ENCODE measurements at places on chromosomes 5 and 9. TPM values are rescaled to one million over a fixed set of nuclear protein-coding genes. Genes with fewer than 3 reads are reported as not detected.

- no peak for DNase-seq
- H3K36me3 ChIP-seq, result no peaks in the 10 kb centered on the region
- no peaks in the 10 kb centered on the region for H3K27me3 ChIP-seq
- H3K4me3 ChIP-seq, result no peak overlapping the region
Measured at GRCh38 chr5:57495285-57496086, 12.9 kb upstream of the ACTBL2 start.

DNA sequence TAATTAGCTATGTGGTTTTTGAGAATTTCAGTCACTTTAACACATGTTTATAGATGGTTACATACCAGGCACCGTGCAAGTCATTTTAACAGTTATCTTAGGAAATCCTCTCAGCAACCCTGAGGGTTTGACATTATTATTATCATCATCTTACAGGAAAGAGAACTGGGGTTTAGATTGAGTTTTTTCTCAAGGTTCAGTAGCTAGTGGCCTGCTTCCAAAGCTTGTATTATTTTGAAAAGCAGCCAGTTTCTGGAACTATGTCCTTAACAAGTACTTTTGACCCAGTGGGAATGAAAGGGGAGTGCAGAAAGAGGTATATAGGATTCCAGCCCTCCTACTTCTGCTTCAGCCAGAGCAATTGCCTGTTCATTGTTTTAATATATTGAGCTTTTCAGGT, 157.5 kb downstream of the COMMD10 start:
- no peak overlapping the region for H3K27ac ChIP-seq
- no peaks in the 10 kb centered on the region for H3K4me1 ChIP-seq
- DNase-seq, result no peak
- H3K4me3 ChIP-seq, result no peak overlapping the region
- H3K27me3 ChIP-seq, result no peaks in the 10 kb centered on the region

GRCh38 chr9:73565833-73566465, 414.3 kb downstream of the ANXA1 start:
- peak; percentile 4 for DNase-seq
- no peaks in the 10 kb centered on the region for H3K36me3 ChIP-seq
- H3K27ac ChIP-seq, result no peak overlapping the region
- H3K4me1 ChIP-seq, result no peaks in the 10 kb centered on the region
- no peak overlapping the region for H3K4me3 ChIP-seq
- H3K27me3 ChIP-seq, result no peaks in the 10 kb centered on the region

DNA sequence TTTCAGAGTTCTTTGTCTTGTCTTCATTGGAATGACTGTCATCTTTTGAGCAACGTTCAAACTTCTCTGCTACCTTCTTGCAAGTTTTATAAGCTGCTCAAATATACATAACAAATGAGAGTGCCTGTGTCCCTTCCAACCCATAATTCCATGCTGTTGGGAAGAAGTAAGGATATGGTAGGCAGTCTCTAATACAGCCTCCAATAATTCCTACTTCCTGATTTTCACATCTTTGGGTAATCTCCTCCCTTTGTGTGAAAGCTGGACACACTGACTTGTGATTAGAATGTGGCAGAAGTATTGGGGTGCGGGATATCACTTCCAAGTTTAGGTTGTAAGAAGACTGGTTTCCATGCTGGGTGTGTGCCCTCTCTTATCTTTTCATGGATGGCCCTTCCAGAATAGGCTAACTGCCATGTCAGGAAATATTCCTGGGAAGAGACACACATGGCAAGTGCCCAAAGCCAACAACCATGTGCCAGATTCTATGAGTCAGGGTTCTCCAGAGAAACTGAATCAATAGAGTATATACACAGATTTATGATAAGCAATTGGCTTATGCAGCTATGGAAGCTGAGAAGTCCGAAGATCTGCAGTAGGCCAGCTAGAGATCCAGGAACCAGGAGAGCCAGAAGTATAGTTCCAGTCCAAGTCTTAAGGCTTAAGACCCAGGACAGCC, 531.3 kb downstream of the NTRK2 start:
- no peak for DNase-seq
- no peaks in the 10 kb centered on the region for H3K27me3 ChIP-seq
- H3K36me3 ChIP-seq, result no peaks in the 10 kb centered on the region
- H3K4me3 ChIP-seq, result no peak overlapping the region
- H3K27ac ChIP-seq, result no peak overlapping the region
- no peaks in the 10 kb centered on the region for H3K4me1 ChIP-seq

GRCh38 chr5:56161927-56162326, 71.2 kb downstream of the ANKRD55 start:
- no peaks in the 10 kb centered on the region for H3K4me1 ChIP-seq
- no peak overlapping the region for H3K4me3 ChIP-seq
- no peaks in the 10 kb centered on the region for H3K27me3 ChIP-seq
- H3K27ac ChIP-seq, result no peak overlapping the region

GRCh38 chr5:53934151-53934820, 373.8 kb downstream of the NDUFS4 start:
- no peak overlapping the region for H3K27ac ChIP-seq
- H3K4me1 ChIP-seq, result no peaks in the 10 kb centered on the region
- DNase-seq, result no peak
- H3K36me3 ChIP-seq, result no peaks in the 10 kb centered on the region
- H3K4me3 ChIP-seq, result no peak overlapping the region

GRCh38 chr5:58670582-58670981, 87.7 kb downstream of the RAB3C start:
- H3K36me3 ChIP-seq, result no peaks in the 10 kb centered on the region
- H3K4me1 ChIP-seq, result no peaks in the 10 kb centered on the region
- H3K27me3 ChIP-seq, result no peaks in the 10 kb centered on the region
- H3K27ac ChIP-seq, result no peak overlapping the region

- no peak overlapping the region for H3K4me3 ChIP-seq
- no peaks in the 10 kb centered on the region for H3K36me3 ChIP-seq
- peaks cover 17% of the 10 kb centered on the region for H3K4me1 ChIP-seq
Measured at GRCh38 chr5:78497573-78498533, 137.4 kb downstream of the SCAMP1 start.

- no peak overlapping the region for H3K27ac ChIP-seq
- H3K36me3 ChIP-seq, result no peaks in the 10 kb centered on the region
- DNase-seq, result no peak
Measured at GRCh38 chr5:95845391-95845790, 22.9 kb upstream of the GLRX start.

GRCh38 chr5:74199436-74200210, 440.9 kb downstream of the ENC1 start:
- H3K4me3 ChIP-seq, result no peak overlapping the region
- DNase-seq, result no peak
- no peaks in the 10 kb centered on the region for H3K27me3 ChIP-seq
- H3K27ac ChIP-seq, result no peak overlapping the region

Gene TEX48
- not detected for polyA plus RNA-seq

Gene CENPH
- polyA plus RNA-seq, result 11.4 TPM

Gene SURF2
- polyA plus RNA-seq, result 30.3 TPM

Gene ERCC6L2
- polyA plus RNA-seq, result 27.5 TPM

Gene KCNV2
- not detected for polyA plus RNA-seq

Gene MORN5
- not detected for polyA plus RNA-seq

Gene CSF1R
- polyA plus RNA-seq, result 4.9 TPM

Gene DBH
- polyA plus RNA-seq, result not detected

Data from small intestine (tissue), 16 donors.